ENCODE measurements at places on chromosomes 11 and 22.
A peak's percentile ranks its signal among the peaks of the same experiment; 100 is the strongest.

DNA sequence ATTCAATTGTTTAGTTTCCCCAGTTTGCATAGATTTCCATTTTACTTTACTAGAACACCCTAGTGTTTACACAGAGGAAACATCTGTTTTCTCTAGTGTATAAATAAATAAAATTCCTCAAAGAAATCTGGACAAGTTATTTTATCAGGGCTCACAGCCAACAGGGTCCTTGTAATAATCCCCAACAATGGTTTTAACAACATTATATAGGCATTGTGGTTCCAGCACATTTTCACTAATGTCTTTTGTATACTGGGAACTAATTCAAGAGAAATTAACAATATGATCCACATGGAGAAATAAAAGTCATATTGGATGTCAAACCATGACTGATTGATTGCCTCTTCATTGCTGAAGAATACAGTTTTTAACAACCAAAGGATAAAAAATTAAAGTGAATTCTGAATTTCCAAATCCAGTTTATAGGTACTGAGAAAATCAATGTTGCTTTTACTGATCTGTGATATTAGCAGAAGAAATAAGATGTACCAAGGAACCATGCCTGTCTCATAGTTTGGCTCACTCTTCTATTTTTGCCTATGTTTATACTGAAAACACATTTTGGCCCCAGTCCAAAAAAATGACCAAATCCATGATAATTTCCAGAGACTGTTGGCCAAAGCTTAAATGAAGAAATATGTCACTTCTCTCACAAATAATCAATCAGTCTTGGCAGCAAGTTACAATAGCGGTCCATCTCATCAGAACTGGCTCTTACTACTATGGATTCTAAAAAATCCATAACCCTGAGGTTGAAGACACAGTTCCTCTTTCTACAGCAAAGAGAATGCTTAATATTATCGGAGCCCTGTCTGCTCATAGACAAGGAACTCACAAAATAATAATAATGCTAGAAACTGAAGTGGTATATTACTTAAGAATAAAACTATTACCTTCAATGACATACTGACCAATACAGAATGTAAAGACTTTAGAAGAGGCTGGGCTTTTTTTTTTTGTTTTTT, 1.4 kb upstream of the MS4A13 start:
- DNase-seq = no peak

DNA sequence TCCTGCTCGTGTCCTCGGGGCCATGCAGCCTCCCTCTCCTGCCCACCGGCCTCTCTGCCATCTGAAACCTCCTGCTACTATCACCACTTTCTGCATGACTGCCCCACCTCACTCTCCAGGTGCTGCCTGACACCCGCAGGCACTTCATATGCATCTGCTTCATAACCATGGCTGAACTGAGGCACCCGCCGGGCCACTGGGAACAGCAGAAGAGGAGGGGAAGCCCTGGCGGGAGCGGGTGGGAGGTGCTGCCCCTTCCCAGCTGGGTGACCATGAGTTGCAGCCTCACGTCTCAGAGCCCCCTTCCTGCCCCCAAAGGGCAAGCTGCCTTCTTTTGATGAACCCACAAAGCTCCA, 21.7 kb upstream of the PICK1 start:
- no peak for DNase-seq

- no peak for DNase-seq
Observed at GRCh38 chr11:69209038-69209350, 53.3 kb downstream of the SMIM38 start.

- no peak for DNase-seq
Observed at GRCh38 chr11:10092426-10092825, 201.6 kb downstream of the SBF2 start.

DNA sequence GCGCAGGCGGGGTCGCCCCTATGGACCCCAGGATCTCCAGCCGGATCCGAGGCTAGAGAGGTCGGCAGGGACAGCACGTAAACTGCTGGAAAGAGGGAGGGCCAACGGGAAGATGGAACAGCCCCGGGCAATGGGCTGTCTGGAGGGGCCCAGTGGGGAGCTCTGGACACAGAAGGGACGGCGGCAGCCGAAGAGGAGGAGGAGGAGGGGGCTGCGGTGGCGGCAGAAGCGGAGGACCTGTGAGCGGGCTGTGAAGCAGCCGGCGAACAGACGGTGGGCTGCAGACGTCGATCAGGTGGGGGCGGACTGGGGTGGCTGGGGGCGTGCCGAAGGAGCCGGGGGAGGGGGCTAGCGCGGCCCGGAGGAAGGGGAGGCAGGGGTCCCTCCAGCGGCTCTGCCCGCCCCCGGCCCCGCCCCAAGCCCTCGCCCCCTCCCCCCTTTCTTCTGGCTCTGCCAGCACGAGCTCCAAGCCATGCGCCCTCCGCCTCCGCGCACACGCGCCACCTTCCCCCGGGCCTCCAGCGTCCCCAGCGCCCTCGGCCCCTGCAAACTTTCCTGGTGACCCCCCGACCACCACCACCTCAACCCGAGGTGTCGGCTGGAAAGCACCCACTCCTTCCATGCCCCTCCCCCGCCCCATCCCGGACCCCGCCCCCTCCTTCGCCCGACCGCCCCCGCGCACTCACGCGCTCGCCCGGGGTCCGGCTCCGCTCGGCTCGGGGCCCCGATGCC, 432 bp downstream of the TNKS1BP1 start:
- peak; percentile 16 for DNase-seq

GRCh38 chr11:68374531-68374930, 62.1 kb downstream of the LRP5 start:
- no peak for DNase-seq

GRCh38 chr22:48613566-48614200, 1214.0 kb downstream of the BRD1 start:
- DNase-seq = no peak

- no peak for DNase-seq
Observed at GRCh38 chr11:118914987-118915386, 10.7 kb downstream of the BCL9L start.

GRCh38 chr11:123056835-123057491, 5.0 kb downstream of the HSPA8 start:
- DNase-seq = no peak

GRCh38 chr11:76782531-76783293, 444 bp upstream of the TSKU start:
- peak; percentile 65 for DNase-seq

DNA sequence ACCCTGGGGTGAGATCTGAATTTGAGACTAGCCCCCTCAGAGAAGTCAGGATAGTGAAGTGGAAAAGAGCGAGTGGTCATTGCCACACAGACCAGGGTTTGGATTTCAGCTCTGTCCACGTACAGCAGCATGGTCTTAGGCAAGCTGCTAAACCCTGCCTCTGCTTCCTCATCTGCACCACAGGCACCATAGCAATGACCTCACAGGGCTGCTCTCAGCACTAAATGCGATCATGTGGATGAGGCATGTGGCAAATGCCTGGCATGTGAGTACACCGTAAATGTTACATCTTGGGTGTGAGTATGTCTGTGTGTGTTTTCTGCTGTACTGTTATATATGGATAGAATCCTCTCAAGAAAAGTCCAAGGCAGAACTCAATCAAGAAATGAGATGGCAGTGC, 15.8 kb downstream of the NAV2 start:
- no peak for DNase-seq

DNA sequence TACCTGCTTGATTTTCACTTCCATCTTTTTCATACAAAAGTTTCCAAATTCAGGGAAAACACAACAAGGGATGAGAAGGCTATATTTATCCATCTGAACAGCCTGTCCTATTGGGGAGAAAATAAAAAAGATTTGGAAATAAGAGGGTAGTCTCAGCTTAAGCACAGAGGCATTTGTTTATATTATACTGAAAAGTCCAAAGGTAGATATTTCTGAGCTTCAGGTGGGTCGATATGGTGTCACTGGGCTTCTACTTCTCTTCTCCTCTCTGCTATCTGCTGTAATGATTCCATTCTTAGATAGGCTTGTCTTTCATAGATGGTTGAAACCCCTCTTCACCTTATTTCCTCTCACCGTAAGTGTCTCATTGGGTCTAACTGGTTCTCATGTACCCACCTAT, 337.0 kb downstream of the INSC start:
- no peak for DNase-seq

DNA sequence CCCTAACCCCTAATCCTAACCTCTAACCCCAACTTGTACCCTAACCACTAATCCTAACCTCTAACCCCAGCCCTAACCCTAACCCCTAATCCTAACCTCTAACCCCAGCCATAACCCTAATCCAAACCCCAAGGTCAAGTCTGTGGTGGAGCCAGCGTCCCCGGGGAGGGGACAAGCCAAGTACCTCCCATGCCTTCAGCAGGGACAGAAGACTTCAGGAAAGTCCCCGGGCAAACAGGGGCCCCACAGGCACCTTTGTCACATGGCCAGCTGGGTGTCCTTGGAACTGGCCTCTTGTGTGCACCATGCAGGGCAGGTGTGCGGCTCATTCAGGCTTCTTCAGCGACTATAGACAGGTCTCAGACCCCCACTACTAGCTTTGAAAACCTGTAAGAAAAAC, 555.8 kb downstream of the BRD1 start:
- no peak for DNase-seq

GRCh38 chr11:119222891-119223290, 16.8 kb downstream of the CBL start:
- no peak for DNase-seq

DNA sequence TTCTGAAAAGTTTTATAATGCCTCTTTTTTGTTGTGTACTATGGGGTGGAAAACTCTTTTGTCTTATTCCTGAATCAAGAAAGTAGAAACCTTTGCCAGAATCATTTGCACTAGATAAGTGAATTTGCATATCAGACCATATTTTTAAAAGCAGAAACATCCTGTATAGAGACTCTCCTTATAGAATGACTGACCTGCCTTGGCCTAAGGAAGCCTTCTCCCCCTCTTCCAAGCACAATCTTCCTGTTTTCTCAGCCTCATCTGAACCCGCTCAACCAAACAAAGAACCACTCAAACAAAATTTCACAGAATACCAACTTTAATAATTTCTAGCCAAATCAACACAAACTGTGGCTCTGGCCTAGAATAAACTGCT, 60.3 kb downstream of the SIK3 start:
- DNase-seq = no peak
